ENCODE measurements at places on chromosomes 3 and 15.

DNA sequence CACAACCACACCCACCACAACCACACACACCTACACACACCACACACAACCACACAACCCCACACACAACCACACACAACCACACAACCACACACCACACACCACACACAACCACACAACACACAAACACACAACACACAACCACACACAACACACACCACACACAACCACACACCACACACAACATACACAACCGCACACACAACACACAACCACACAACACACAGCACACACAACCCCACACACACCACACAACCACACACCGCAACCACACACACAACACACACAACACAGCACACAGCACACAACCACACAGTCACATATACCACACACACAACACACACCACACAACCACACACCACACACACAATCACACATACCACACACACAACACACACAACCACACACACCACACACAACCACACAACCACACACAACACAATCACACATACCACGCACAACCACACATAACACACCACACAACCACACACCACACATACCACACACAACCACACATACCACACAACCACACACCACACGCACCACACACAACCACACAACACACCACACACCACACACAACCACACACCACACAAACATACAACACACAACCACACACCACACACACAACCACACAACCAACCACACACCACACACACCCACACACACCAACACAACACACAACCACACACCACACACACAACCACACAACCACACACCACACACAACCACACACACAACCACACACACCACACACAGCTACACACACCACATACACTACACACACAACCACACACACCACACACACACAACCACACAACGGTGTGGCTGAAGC is 23.7 kb downstream of the CPN2 start:
- no peak for DNase-seq

GRCh38 chr3:150483226-150483625 is 63.1 kb downstream of the SERP1 start:
- no peak for DNase-seq

DNA sequence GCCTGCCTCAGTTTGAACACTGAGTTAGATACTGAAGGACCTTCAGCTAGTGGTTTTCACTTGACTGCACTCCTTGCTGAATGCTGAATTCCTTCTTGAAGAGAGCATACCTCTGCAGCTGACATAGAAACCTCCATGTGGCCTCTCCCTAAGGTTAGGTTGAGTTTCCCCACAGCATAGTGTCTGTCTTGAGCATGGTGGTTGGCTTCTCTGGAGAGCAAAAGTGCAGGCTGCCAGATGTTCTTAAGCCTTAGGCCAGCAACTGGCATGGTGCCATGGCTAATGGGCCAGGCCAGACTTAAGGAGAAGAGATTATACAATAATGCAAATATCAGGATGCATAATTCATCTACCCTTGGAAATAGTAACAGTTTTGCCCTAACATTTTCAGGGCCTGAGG is 545.6 kb upstream of the ZNF385D start:
- DNase-seq, result no peak

GRCh38 chr3:105515372-105515771 is 148.7 kb downstream of the ALCAM start:
- no peak for DNase-seq

DNA sequence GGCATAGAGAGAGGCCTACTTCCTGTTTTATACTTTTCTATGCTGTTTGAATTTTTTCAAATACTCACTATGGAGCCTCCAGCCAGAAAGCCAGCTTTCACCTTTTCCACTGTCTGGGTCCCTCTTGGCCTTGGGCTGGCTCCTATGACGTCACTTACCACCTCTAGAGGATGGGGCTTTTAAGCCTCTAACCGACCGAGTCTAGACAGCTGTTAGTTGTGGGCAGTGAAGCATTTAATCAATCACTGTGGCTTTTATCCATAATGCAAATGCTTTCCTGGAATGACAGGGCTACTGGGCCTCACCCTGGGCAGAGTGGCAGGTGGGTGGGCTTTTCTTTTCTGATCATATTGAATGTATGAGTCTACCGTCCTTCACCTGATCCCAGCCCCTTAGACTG is 61.9 kb downstream of the LRRK1 start:
- no peak for DNase-seq

- no peak for DNase-seq
Measured at GRCh38 chr3:146577662-146578061, 27.5 kb downstream of the PLSCR5 start.

GRCh38 chr3:124431331-124431994 is 298.8 kb upstream of the UMPS start:
- no peak for DNase-seq

- no peak for DNase-seq
Measured at GRCh38 chr3:112304611-112305010, 10.6 kb upstream of the SLC9C1 start.

GRCh38 chr3:155254445-155254844 is 39.0 kb downstream of the STRIT1 start:
- DNase-seq, result no peak

GRCh38 chr3:197495499-197495898 is 60.3 kb downstream of the BDH1 start:
- DNase-seq, result no peak

GRCh38 chr3:123143669-123144411 is 57.9 kb upstream of the SEC22A start:
- DNase-seq, result no peak

DNA sequence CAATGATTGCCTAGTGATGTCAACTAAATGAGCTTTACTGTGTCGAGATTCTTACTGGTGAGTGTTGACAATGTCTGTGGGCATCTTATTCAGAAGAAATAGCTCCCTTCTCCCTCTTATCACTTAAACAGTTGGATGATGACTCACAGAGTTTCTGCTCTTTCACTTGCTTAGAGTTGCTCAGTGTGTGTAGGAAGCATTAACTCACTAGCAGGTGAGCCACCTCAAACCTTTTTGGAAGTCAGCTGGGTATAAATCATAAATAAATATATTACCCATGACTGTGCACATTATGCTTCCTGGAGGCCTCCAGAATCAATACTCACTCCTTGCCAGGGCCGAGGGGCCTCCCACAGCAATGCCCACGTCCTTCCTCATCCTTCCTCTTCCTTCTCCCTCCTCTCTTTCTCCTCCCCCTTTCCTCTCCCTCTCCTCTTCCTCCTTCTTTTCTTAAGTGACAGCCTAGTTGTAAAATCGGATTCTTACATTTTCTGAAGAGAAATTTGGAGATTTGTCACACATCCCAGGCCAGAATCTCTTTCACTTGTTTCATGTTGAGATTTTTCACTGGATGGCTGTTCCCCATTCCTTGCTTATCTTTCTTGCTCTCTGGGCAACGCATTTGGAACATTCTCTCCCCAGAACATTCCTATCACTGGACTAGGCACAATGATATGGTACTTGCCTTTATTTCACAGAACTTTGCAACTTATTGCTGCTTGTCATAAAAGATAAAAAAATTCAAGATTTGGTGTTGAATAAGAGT is 17.5 kb downstream of the SHC4 start:
- DNase-seq, result no peak

GRCh38 chr3:138082085-138082991 is 33.1 kb downstream of the DZIP1L start:
- no peak for DNase-seq

- peak; percentile 14 for DNase-seq
Measured at GRCh38 chr3:100068826-100069225, 45.5 kb downstream of the FILIP1L start.

DNA sequence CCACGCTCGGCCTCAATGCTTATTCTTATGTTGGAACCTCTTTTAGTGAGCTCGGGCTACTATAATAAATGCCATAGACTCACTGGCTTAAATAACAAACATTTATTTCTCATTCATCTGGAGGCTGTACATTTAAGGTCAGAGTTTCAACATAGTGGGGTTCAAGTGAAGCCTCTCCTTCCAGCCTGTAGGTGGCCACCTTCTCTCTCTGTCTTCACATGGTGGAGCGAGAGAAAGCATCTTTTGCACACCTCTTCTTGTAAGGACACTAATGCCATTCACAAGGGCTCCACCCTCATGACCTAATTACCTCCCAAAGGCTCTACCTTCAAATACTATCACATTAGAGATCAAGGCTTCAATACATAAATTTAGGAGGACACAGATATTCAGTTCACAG is 520.3 kb upstream of the EPHA6 start:
- no peak for DNase-seq

DNA sequence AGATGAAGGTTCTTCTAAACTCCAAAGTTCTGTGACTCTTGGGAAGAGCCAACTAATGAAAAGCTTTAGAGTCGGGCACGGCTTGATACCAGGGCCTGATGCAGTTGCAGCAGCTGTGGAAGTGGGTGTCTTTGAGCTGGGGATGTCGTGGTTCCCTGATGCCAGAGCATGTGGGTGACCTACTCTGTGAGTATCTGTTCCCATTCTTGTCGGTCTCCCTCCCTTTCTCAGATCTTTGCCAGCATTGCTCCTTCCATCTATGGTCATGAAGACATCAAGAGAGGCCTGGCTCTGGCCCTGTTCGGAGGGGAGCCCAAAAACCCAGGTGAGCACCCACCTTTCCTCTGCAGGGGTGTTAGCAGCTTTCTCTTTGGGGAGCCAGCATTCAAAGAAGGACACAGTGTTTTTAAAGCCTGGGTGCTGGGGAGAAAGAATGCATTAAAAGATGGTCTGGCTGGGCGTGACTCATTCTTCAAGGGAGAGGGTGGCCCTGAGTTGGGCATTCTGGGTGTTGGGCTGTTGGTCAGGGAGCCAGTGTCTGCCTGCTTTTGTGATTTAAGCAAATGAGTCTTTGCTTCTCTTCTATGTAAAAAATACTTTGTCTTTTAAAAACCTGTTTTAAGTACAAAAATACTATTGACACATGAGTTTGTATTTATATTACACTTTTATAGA is 13.2 kb upstream of the PODXL2 start:
- no peak for DNase-seq

- no peak for DNase-seq
Measured at GRCh38 chr3:179853176-179853575, 183.6 kb downstream of the PEX5L start.

DNA sequence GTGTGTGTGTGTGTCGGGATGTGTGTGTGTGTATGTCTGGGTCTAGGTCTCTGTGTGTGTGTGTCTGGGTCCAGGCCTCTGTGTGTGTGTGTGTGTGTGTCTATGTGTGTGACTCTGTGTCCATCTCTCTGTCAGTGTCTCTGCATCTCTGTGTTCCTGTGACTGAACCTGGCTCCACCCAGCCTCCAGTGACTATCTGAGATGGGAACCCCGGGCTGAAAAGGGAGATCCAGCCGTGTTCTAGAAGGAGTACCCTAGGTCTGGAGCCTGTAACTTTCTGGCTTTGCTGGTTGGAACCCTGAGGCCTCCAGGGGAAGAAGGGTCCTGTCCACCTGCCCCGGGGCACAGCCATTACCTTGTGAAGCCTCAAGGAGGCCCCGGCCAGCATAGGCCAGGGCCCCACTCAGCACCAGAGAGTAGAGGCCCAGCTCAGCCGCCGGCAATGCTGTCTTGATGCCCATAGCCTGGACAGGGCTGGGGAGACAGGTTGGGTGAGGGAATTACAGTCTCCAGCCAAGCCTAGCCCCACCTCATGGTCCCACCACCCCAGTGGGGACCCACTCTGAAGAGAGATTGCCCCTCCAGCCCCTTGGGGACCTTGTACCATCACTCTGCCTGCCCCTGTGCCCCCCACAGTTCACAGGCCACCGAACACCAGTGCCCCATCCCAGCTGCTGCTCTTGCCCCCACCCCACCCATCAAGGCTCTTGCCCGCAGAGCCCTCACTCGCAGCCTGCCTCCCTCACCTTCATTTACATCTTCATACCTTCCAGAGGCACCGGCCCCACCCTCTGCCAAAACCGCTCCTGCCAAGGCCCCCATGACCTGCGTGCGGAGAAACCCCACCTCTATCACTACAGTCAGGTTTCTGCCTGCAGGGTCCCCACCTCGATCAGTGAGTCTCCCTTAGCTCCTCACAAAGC is 2.0 kb downstream of the HHATL start:
- DNase-seq, result no peak
